Keratinocyte (primary cell): ENCODE measurements at places on chromosomes 5 and 9.

DNA sequence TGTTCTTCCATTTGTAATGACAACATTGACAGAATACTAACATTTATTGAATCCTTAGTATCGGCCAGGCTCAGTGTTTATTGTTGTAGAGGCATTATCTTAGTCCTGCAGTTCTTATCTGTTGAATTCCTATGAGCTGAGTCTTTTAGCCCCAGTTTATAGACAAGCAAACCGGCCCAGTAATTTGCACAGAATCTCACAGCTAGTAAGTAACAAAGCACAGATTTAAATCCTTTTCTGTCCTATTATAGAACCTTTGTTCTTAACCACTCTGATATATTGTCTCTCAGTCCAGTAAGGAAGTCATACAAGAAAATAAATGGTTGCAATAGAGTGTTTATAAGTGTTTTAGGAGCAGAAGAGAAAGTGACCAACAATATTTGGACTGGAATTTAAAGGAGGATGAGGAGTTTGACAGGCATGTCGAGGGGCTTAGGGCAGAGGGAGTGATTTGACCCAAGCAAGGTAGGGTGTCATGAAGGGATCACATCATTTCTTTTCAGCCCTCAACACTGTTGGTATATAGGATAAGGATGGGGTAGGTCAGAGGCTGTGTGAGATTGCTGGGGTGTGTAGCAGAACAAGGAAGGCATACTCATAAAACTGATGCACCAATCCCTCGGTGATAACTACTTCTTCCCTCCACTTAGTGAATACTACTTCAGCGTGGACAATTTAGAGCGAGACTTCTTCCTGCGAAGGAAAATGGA lies 39.5 kb downstream of the LARP1 start:
- DNase-seq, result no peak

GRCh38 chr5:157283434-157283833 lies 17.5 kb downstream of the CYFIP2 start:
- DNase-seq, result no peak

GRCh38 chr5:126523818-126524510 lies 71.1 kb downstream of the ALDH7A1 start:
- DNase-seq, result no peak

DNA sequence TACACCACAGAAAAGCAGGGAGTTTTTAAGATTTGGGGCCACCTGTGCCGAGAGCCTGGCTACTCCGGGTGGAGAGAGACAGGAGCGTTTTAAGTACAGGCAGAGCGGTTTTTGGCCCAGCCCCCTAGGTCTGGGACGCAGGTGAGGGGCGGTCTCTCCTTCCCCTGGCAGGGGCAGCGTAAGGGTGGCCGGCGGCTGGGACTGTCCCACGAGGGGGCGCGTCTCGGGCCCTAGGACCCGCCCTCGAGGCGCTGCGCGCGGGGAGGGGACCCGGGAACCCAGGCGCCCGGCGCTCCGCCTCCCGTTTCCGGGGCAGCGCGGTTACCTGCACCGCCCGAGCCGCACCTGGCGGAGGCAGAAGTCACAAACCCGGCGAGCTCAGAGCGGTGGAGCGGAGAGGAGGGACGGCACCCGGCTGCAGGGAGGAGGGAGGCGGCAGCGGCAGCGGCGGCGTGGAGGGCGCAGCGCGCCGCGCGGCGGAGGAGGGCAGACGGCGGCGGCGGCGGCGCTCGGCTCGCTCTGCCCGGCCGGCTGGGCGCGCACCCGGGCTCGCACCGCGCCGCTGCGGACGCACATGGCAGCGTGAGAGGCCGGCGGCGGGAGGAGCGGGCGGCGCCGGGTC lies at the start of gene WWC1:
Gene WWC1, plus strand, starts transcription at position 304 of the 622 bp plus-strand sequence. CDS start 508 bp downstream, outside the sequence.
- no peak for DNase-seq

DNA sequence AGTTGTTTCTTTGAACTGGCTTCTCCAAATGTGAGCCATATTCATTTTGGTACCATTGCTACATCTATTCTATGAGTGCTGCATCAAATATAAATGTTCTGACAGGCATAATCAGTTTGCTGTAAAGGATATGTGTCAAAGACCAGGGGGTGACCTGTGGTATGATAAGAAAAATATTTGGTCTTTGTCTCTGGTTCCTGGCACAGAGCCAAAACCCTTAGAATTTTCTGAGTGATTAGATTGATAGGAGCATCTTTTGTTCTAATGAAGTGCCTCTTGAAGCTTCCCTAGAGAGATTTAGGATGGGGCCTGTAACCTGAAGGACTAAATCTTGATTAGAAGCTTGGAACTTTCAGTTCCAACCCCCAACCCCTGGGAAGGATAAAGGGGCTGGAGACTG lies 256.3 kb downstream of the NNT start:
- DNase-seq, result no peak

- DNase-seq, result no peak
Observed at GRCh38 chr9:115855458-115856133, 298.0 kb upstream of the PAPPA start.

- no peak for DNase-seq
Observed at GRCh38 chr9:99109522-99109921, 4.6 kb downstream of the TGFBR1 start.

DNA sequence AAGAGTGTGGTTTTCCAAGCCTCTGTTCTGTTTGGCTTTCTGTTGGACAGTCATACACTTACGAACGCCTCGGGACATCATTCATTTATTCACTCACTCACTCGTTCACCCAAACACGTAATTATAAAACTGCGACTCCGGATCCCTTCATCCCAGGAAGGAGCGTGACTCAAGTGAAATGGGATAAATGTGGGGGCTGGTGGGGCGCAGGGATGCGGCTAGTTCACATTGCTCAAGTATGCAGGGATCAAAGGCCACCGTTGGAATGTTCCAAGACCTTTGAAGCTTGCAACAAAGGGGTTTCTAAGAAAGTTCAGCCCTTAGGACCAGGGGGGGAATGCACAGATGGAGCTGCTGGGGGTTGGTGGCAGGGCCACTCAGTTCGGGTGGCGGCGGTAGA lies 64.2 kb downstream of the CFAP77 start:
- DNase-seq, result no peak

DNA sequence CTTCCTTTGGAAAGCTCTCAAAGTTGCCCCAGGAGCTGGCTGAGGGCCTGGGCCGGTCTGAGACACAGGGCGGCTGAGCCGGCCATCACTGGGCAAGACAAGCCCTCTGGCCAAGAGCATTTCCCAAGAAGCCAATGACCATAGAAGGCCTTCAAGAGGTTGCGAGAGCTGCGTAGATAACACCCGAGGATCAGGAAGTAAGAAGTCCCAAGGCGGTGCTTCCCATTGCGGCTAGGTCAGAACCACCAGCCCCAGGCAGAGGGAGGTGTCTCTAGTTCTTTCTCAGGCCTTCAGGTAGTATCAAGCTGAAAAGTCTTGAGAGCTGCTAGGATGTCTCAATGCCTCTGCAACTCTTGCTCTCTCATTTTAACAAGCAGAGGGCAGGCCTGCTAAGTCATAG lies 54.0 kb upstream of the C5orf58 start:
- no peak for DNase-seq
